ENCODE measurements at places on chromosomes 6 and 20.

GRCh38 chr6:4074478-4075235 is 4.3 kb downstream of the FAM217A start:
- DNase-seq = no peak

- DNase-seq = peak; percentile 21
Observed at GRCh38 chr20:20373091-20373571, 5.2 kb downstream of the INSM1 start.

GRCh38 chr6:26390531-26390930 is 7.6 kb downstream of the BTN2A2 start:
- DNase-seq = no peak

DNA sequence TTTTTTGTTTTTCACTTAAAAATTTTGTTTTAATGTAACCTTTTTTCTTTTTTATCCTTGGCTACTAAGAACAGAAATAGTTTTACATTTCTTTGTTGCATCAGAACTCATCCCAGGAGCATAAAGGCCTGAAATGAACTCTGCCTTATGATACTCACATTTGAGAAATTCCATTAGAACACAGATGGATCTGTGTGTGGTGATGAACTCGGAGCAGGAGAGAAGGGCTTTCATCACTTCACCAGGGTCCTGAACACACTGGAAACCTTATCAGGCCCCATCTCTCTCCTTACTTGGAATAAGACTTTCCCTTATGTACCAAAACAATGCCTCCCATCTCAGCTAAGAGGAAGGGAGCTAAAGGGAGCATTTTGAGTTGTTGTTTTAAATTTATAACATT is 139.4 kb downstream of the PHF3 start:
- DNase-seq = no peak

- peak; percentile 36 for DNase-seq
Observed at GRCh38 chr6:47700053-47700452, 1.7 kb downstream of the ADGRF4 start.

- DNase-seq = no peak
Observed at GRCh38 chr6:128327890-128328289, 192.5 kb downstream of the PTPRK start.

GRCh38 chr6:154488248-154488593 is 22.3 kb downstream of the CNKSR3 start:
- DNase-seq = no peak

- no peak for DNase-seq
Observed at GRCh38 chr20:49660912-49661311, 52.8 kb downstream of the B4GALT5 start.

DNA sequence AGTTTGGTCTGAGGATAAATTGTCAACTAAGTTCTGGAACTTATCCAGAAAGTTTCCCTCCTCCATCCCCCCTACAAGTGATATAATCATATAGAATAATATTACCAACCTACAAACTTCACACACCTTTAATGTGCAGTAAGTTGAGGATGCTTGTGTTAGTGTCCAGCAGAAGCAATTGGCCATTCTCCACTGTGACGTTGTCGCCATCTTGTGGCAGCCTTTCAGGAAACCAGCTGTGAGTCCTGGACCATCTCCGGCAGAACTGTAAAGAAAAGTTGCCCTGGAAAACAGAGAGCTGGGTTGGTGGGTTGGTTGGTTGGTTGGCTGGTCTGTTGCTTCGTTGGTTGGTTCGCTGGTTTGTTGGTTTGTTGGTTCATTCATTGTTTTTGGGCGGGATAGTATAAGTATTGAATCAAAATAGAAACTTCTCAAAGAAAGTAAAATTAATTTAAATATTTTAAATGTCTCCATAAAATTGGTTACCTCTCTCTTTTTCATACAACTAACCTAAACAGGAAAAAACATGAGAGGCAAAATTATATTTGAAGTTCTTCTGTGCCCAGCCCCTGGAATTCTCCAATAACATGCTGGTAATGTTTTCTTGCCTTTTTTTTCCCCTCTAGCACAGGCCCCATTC is 127.5 kb downstream of the PKHD1 start:
- peak; percentile 1 for DNase-seq

- no peak for DNase-seq
Observed at GRCh38 chr6:147065786-147066185, 138.4 kb upstream of the STXBP5 start.

- DNase-seq = no peak
Observed at GRCh38 chr6:15474196-15474595, 188.6 kb downstream of the DTNBP1 start.

DNA sequence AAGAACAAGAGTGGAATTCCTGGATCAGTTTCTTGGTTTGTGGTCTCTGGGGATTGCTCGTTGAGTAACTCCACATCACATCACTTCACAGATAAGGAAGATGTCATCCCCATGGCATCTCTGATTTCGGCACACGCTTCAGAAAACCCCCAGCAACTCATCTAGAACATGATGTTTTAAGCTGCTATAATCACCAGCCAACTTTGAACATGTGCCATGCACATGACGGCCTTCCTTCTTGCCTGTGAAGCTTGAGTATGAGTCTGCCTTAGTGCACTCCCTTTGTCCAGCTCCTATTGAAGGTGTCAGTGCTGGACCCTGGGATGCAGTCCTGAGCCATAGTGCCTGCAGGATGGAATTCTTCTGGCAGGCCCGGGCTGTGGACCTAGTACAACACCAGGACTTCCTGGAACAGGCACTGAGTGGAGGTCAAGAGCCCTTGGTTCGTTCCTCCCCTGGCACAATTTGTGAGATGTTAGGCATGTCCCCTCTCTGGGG is 231.5 kb upstream of the SUPT3H start:
- DNase-seq = no peak

DNA sequence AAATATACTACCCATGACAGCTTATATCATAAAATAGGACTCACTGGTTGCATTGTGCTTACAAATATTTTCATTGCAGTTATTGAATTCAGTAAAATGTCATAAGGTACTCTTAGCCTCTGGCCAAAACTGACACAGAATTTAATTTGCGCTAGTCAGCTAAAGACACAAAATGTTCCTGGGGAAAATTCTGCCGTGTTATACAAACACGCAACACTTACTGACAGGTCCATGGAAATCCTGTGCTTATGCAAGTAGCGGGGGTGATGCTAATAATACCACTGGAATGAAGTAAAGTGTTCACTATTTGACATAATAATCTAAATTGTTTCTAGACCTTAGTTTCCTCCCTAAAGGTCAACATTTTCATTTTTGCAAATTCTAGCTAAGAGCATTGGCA is 354.4 kb upstream of the RSPO3 start:
- DNase-seq = no peak

GRCh38 chr6:148521586-148521985 is 178.9 kb downstream of the SASH1 start:
- no peak for DNase-seq

GRCh38 chr6:166097914-166098522 is 69.6 kb downstream of the TBXT start:
- DNase-seq = no peak
